ENCODE measurements at places on chromosomes 6 and 20.

DNA sequence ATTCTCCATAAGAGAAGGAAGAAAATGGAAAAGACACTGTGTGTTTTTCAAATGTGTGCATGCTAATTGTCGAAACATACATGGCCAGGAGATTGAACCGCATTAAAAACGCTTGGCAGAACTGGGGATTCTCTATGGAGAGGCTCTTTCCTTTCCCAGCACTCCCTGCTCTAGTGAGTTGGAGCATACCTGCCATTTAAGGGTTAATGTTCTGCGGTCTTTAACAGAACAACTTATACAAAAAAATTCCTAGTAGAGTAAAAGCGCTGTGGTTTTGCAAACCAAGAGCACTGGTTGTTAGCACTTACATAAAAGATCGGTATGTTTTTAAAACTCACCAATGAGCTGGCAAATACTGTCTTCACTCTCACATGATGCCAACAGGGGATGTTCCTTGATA lies 1.5 kb downstream of the TAGAP start:
- no peak for DNase-seq

DNA sequence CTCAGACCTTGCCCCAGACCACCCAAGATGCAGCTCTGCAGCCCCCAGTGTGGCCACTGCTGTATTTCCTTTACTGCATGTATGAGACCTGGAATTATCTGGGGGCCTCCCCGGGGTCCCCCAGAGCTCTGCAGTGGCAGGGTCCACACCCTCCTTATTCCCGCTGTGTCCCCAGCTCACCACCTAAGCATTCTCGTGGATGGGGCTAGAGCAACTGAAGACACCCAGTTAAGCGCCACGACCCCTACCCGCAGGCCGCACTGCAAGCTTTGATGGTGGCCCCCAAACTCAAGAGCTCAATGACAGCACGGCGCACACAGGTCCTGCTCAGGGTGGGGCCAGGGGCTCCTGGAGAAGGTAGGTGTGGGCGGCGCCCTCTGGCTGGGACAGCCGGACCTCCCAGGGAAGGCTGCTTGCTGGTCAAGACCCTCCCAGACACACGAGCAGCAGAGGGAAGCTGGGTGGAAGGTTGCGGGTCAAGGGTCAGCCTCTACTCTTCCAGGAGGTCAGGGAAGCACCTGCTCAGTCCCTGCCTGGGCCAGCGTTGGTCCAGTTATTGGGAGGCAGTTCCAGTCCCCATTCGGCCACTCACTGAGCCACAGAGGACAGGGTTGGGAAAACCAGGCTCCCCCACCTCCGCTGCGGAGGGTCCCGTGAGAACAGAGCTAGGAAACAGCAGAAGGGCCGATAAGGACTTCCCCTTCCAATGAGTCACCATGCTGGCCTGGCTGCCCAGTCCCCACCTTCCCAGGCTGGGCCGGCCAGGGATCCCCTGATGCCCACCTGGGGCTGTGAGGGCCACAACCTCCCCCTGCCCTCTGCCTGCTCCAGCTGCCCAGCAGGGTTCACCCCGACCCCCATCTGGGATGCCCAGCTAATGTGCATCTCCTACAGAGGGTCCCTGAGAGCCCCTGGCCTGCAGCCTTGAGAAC lies 2.9 kb downstream of the LAMA5 start:
- DNase-seq, result no peak

DNA sequence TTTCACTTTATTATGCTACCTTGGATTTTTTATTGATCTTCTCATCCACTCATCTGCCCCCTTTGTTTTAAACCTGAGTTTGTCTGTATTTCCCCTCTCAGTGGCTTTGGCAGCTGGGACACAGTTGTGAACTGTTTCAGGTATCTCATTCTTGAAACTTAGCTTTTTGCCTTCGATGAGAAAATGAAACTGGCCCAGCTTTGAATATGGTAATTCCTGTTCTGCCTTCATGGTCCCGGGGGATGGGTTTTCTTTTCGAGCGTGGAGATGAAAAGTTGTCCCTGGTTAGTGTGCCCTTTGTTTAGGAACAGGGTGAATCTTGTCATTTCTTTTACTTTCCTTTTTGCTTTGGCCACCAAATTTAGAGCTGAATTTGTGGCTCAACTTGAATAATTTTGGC lies 25.6 kb downstream of the DHX35 start:
- DNase-seq, result no peak

- no peak for DNase-seq
Measured at GRCh38 chr20:2809690-2810089, 5.1 kb upstream of the C20orf141 start.

- no peak for DNase-seq
Measured at GRCh38 chr6:2505624-2506023, 245.1 kb downstream of the MYLK4 start.

DNA sequence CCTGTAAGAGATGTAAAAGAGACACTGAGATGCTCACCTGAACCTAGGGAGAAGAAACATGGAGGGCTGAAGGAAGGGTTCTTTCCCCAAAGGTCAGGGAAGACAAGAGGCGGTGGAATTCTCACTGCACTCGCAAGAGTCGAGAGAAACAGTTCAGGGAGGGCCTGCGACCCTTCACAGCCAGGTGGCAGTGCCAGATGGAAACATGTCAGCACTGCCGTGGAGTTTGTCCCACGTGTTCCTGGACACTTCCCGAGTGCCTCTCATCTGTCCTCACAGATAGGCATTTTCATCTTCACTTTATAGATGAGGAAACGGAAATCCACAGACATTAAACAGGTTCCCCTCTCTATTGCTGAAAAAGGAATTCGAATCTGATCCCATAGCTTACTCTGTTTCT lies 70.4 kb upstream of the SYNJ2 start:
- no peak for DNase-seq

- no peak for DNase-seq
Measured at GRCh38 chr6:37570482-37571133, 70.9 kb upstream of the CCDC167 start.

DNA sequence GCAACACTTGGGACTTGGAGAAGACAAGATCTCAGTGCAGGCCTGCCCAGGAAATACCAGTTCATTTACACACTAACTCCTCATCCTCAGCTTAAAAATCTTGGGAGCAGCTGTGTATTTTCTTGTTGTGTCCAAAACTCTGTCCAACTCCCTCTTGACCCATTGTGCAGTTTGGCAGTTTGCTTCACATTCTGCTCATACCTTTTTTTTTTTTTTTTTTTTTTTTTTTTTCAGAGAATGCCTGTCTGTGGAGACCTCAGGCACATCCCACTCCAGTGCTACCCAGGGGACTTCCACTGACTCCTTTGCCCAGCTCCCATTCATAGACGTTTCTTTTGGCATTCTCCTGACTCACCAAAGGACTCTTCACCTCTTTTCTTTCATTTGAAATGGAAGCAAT lies 265.8 kb upstream of the TCF21 start:
- DNase-seq, result no peak

DNA sequence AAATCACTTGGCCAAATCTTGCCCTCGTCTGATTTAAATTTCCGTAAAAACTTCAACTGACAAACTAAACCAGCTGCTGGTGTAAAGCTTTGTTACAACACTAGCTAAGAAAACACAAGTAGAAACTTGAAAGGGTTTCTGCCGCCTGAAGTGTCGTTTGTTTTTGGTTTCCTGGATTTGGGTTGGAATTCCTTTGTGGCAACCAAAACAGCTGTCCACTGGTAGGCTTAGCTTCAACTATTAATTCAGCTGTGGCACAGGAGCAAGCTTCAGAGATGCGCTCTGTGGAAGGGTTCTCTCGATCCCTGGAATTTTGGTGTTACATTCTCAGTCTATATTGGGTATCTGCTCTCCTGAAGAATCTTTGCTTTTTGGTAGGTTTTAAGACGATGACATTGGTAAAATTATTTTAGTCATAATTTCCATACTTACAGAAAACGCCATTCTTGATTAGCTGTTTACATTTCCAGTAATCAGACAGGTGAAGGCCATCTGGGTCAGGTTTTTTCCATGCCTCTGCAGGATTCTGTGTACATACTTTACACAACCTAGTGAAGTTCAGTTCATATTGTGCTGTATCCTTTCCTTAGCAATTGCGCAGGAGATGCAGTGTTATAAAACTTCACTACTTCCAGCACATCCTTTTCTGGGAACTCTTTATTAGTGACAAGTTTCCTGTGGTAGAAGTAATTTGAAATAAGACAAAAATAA lies 29.9 kb upstream of the SAMD3 start:
- no peak for DNase-seq

GRCh38 chr6:39327507-39327906 lies 5.0 kb upstream of the KCNK16 start:
- no peak for DNase-seq

GRCh38 chr20:9535449-9535848 lies 21.1 kb downstream of the LAMP5 start:
- DNase-seq, result no peak

GRCh38 chr6:17673543-17674254 lies 33.0 kb downstream of the NUP153 start:
- no peak for DNase-seq

GRCh38 chr6:36805917-36806316 lies 33.3 kb downstream of the CPNE5 start:
- DNase-seq, result no peak

DNA sequence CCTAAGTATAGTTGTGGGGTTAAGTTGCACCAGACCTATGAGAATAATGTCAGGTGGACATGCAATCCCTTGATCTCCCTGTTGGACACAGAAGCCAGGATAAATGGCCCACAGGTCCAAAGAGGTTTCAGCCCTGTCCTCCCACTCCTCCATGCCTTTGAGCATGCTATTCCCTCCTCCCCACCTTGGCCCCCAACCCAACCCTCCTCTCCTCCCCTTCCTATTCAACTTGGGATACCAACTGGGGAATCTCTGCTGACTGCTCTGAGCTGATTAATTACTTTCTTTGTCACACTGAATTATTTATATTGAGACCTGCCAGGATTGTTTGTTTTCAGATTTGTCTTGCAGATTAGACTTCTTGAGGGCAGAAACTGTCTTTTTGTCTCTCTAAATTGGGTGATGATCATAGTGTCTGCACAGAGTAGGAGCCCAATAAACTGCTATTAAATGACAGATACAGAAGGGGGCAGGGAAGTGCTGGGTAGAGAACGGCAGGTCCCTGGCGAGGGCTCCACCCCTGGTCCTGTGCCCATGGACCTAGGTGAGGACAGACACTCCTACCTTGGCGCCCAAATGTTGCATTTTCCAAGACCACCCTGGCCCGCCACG lies 120.9 kb downstream of the UNC5CL start:
- DNase-seq, result no peak

DNA sequence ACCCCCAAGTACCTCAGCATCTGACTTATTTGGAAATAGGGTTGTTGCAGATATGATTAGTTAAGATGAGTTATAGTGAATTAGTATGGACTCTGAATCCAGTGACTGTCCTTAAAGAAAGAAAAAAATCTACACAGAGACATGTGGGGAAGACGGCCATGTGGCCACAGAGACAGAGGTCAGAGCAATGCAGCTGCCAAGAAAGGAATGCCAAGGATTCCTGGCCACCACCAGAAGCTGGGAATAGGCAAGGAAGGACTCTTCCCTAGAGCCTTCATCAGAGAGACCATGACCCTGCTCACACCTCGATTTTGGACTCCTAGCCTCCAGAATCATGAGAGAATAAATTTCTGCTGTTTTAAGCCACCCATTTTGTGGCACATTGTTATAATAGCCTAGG lies 81.8 kb downstream of the FYN start:
- DNase-seq, result no peak

DNA sequence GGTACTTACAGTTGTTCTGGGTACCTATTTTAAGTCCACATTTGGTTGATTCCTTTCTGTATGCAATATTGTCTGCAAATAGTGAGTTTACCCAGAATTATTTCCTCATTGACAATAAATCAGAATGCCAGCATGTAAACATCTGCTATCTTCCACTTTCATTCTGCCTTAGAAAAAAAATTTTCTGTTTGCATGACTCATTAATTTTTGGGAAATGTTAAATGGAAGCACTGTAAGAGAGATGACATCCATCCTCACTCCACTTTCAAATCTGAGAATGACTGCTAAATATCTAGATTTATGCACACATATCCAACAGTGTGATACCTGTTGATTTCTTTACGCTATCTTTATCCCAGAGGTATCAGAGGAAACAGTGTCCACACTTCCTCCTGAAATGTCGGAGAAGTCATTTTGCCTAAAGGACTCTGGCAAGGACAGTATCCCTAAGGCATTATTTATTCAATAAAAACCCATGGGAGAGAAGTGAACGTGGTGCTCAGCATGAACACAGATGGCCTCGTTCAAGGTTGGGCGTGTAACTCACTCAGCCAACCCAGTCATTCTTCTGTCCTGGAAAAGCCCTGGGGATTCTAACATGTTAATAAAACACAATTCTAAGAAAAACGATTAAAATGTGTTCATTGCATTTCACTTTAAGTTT lies 780.9 kb downstream of the QKI start:
- DNase-seq, result no peak

DNA sequence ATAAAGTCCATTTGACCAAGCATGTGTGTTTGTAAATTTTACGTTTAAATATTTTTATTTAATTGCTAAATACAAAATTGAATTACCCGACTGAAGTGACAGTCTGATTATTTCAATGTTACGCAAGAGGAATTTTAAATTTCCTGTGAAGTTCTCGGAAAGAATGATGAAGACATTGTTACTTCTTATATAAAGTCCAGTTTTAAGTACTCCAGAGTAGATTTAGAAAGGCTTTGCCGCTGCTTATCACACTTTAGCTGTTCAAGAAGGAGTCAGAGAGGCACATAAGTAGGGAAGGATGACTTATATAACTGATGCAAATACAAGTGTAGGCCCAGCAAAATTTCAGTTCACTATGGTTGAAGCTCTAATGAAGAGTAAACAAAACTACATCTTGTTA lies 265.1 kb upstream of the CITED2 start:
- no peak for DNase-seq

DNA sequence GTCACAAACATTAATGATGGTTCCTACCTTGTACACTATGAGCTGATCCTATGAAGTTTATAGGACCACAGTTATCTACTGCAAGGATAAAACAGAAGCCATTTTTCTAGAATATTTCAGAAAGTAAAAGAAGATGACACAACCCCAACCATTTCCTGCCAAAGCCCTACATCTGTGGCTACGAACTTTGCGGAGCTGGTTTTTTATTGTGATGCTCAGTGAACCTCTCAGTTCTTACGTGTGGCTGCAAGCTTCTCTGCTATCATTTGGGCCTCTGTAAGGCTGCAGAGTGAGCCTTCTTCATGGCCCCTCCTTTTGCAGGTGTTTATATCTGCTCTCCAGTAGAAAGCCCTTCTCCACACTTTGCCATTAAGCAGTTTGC lies 17.8 kb upstream of the TAGAP start:
- peak; percentile 78 for DNase-seq

DNA sequence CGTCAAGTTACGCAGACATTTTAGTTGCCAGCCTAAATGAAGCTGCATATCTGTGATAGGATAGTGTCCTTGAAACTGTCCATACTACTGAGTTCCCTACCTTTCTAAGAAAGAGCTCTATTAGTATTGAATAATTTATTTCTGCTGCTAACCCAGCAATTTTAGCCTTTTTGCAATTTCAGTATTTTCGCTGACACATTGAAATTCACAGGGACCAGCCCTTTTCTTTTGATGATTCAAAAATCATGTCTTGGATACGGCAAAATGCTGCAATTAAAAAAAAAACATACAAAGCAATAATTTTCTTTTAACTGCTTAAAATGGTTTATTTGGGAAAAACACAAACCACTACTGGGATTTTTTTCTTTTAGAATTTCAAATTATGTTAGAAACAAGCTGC lies 563.3 kb downstream of the TBC1D32 start:
- DNase-seq, result no peak

Measured in activated effector memory CD4-positive, alpha-beta T cell treated with anti-CD3 and anti-CD28 coated beads, Interleukin-2, amount 50 U/mL, for 16 hours (primary cell).